ENCODE measurements at places on chromosomes 4 and X.

GRCh38 chr4:2261110-2261852 is 628 bp downstream of the MXD4 start:
- peak; percentile 84 for DNase-seq

GRCh38 chr4:186121057-186121456 is 16.6 kb downstream of the FAM149A start:
- no peak for DNase-seq

- DNase-seq = no peak
Observed at GRCh38 chrX:39773923-39774773, 323.6 kb downstream of the BCOR start.

DNA sequence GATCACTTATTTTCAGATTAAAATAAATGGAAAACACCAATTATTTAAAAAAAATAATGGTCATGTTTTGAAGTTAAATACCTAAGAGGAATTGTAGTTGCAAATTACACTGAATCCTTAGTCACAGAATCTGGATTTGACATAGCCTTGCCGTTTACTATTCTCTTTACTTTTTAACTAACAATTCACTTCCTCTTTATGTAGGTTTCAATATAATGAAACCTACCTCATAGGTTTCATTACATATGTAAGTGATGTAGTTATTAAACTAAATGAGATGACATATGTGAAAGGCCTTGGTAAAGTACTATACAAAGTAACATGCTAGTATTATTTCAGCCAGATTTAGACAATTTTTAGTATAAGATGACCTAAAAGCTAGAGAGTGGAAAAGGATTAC is 6.5 kb downstream of the SPP1 start:
- DNase-seq = no peak

DNA sequence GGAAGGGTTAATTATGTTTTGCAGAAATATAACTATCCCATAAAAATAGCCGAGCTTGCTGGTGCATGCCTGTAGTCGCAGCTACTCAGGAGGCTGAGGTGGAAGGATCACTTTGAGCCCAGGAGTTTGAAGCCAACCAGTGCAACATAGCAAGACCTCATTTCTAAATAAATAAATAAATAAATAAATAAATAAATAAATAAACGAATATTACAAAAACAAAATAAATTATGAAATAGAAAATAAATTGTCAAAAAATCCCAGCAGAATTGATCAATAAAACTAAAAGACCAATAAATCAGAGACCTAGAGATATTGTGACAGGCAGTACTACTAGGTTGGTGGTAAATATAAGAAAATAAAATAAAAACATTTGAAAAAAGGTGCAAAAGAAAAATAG is 6.7 kb upstream of the ARL13A start:
- DNase-seq = no peak

- no peak for DNase-seq
Observed at GRCh38 chr4:137647375-137647774, 115.1 kb upstream of the PCDH18 start.

GRCh38 chrX:13260598-13260997 is 59.3 kb downstream of the ATXN3L start:
- DNase-seq = no peak

DNA sequence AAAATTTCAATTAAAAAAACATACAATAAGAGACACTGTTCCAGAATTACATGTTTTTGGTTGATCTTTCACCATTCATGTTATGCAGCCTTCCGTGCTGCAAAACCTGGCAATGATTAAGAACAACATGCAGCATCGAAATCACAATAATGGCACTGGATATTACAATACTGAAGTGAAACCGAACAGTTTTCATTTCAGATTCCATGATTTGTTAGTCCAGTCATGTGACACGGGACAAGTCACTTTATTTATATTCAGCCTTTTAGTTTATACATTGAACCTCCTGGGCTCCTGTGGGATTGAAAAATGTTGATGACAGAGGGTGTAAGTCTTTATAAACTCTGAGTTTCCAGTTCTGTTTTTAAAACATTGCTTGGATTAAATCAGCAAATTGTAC is 142.5 kb upstream of the TTC29 start:
- DNase-seq = peak; percentile 35

GRCh38 chrX:132488819-132489577 is at the start of gene MBNL3:
MBNL3 (minus strand) TSS chrX:132489038; CDS start chrX:132439611, 49,427 bp downstream.
- DNase-seq = peak; percentile 60

- no peak for DNase-seq
Observed at GRCh38 chr4:85773372-85773771, 298.4 kb downstream of the ARHGAP24 start.

DNA sequence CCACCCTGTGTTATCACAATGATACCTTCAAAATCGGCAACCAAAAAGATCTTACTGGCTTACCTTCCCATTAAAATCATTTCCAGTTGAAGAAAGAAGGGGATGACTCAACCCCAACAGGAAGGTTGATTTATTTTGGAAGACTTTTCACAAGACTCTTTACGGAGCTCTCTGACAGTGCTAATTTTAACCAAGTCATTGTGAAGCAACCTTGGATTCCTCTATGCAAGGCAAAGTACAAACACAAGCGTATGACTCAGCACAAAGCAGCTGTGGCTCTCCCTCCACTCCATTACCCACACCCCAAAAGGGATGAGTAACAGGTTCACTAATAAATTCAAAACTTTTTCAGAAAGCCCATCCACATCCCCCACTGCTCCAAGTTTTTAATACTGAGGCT is 213.8 kb upstream of the FGF13 start:
- DNase-seq = peak; percentile 80

- DNase-seq = peak; percentile 48
Observed at GRCh38 chr4:140149846-140150635, 3.9 kb downstream of the MAML3 start.

GRCh38 chrX:28586981-28587551 is at the start of gene IL1RAPL1:
IL1RAPL1 (plus strand) TSS chrX:28587446.
- DNase-seq = peak; percentile 28

DNA sequence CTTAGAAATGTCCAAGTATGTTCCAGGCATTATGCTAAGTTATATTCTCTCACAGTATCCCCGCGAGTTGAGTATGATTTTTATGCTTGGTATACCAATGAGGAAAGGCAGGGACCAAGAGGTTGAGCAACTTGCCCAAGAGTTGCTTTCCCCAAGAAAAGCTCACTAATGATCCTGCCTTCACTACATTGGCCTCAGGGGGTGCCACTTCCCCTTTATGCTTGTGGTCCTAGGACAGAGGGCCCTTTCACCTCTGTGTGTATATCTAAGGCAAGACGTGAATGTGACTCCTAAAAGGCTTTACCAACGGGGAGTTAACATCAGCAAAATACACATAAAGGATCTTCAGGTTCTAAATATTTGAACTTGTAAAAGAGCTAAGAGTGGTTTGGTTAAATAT is 164.4 kb upstream of the CPEB2 start:
- no peak for DNase-seq

- no peak for DNase-seq
Observed at GRCh38 chr4:8417071-8417614, 23.4 kb downstream of the ACOX3 start.

GRCh38 chrX:54495814-54496516 is at the start of gene FGD1:
FGD1 (minus strand) TSS chrX:54496234; CDS start chrX:54495432, 802 bp downstream.
- peak; percentile 91 for DNase-seq

DNA sequence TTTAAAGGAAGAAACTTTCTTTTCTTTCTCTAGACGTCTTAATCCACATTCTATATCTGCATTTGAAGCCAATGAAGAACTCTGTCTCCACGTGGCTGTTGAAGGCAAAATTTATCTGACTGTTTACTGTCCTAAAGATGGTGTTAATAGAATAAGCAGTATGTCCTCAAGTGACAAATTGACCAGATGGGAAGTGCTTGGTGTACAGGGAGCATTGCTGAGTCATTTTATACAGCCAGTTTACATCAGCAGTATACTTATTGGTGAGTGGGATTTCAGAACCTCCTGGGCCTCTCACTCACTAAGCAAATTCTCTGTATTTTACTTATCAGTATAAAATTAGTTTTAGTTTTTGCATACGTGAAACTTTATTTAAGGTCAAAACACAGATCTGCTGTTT is 33.7 kb downstream of the ADAD1 start:
- DNase-seq = no peak

DNA sequence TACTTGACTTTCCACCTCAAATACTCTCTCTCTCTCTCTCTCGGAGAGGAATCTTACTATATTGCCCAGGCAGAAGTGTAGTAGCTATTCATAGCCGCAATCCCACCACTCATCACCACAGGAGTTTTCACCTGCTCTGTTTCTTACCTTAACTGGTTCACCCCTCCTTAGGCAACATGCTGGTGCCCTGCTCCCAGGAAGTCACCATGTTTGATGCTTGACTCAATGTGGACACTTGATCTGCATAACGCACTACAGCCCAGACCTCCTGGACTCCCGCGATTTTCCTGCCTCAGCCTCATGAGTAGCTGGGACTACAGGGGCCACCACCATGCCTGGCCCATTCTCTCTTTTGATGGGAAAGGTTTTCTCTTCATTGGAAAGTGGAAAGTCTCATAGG is 271.8 kb downstream of the FBXW7 start:
- no peak for DNase-seq

DNA sequence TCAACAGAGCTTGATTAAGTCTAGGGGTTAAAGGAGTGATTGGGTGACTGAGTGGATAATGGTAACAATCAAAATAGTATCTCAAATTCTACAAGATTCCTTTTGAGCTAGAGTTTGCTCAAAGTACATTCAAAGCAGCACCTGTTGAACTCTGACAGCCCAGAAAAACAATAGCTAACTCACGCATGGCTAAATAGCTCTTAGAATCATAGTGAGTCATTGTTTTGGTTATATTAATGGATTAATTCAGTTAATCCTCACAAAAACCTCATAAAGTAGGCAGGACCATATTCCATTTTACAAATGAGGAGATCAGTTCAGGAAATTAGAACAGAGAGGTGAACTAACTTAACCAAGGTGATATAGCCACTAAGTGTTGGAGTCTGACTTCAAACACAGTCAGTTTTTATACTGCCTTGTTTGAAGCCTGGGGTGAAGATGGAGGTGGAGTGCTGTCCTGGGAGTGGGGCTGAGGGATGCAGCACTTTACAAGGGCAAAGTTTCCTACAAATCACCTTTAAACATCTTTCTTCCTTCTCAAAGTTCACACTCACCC is 35.9 kb upstream of the PPM1K start:
- no peak for DNase-seq

GRCh38 chrX:20729416-20729815 is 462.7 kb upstream of the RPS6KA3 start:
- DNase-seq = peak; percentile 20

DNA sequence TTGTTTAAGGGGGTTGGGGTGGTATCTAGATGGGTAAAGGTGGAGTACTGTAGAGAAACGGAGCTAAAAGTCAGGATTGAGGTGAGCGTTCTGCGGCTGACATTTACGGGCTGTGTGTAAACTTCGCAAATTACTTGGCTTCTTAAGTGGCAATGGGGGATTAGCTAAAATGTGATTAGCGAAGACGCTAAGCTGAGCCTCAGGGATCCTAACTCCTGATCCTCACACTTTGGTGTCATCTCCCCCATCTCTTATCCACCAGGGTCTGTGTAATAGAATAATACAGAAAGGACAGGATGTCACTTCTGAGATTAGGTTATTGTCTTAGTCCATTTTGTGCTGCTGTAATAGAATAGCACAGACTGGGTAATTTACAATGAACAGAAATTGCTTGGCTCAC is 10.6 kb upstream of the FAT1 start:
- no peak for DNase-seq

- DNase-seq = no peak
Observed at GRCh38 chr4:26648260-26648659, 64.4 kb downstream of the TBC1D19 start.

GRCh38 chr4:123379392-123379791 is 17.2 kb upstream of the SPRY1 start:
- DNase-seq = no peak

DNA sequence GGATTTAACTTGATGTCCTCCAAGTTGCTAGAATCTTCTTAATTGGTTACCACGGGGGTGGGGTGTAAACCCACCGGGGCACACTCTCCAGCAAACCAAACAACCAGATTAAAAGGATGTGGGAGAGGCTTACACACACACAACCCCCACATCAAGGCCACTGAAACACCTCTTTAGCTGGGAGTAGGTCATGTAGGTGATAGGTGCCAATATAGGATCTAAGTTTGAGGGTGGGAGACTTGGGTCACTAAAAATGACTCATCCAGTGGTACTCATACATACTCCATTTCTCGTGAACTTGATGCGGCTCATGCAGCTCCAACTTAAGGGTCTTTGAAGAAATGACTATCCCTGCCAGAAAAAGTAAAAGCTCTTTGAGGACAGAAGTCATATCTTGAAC is 20.5 kb upstream of the CD40LG start:
- no peak for DNase-seq

DNA sequence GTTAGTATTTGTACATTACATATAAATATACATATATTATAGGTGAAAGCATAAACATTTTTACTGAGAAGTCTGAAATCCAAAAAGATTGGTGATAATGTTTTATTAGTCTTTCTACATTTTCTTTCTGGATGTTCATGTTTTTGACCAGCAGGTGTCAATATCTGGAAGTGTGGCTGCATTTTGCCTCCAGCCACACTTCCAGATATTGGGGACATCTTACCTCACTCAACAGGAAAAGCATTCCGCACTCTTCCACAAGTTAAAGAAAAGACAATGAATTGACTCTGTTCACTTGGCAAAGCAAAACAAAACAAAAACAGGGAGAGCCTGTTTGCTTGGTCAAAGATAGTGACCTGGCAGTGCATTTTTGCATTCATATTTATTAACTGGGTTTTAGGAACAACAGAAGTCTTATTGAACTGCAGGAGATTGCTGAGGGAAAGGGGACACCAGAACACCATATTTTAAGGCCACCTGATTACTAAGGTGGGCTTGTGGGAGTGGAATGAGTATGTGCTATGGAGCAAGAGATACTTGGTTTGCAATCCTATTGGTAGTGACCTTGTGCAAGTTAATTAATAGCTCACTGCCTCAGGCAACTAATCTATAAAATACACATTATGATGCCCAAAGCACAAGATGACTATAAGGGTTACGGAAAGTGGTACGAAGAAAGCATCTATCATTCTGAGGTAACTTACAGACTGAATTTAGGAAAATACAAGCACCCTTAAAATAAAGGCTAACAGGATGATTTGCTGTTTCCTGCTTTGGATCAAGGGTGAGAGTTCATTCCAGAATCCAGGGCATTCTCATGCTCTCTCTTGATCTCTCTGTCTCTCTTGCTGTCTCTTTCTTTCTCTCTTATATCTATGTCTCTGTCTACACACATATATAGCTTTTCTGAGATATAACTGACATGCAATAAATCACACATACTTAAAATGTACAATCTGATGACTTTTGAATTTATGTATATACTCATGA is 389.9 kb upstream of the EMCN start:
- DNase-seq = peak; percentile 24

GRCh38 chrX:44344687-44345086 is 1.2 kb upstream of the EFHC2 start:
- DNase-seq = peak; percentile 2

GRCh38 chrX:10676235-10676957 is 56.0 kb upstream of the MID1 start:
- DNase-seq = no peak

DNA sequence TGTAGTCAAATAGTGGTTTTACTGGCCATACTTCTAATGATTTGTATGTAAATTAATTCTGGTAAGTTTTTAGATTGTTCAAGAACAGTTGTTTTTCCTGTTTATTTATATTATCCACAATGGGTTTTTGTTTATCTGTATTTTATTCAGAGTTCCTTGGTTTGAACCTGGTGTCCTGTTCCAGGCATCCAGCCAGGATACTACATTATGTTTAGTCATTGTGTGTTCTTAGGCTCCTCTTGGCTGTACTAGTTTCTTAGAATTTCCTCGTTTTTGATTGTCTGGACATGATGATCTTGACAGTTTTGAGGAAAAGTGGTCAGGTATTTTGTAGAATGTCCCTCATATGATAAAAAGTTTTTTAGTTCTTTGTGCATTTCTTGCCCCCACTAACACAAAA is 7.8 kb downstream of the TIGD2 start:
- no peak for DNase-seq

Measured in AG20443 (cell line).